Right renal pelvis (tissue), 4 donors: ENCODE measurements at places on chromosomes 7 and 10.

DNA sequence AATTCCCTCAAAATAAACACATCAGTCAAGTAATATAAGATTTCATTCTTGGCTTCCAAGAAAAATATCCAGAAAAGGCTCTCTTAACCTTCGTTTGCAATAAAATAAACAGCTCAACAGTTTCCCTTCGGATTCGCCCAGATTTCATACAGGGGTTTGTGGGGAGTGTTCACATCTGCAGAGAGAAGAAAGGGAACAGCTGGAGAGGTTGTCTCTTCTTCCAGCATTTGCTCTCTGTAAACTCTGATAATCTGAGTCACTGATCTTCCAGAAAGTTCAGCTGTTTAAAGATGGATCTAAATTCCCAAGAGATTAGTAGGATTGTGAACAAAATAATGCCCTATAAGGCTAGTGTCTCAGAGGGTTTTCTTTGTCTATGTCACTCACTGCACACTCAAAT lies 277.9 kb downstream of the HPSE2 start:
- DNase-seq: no peak

DNA sequence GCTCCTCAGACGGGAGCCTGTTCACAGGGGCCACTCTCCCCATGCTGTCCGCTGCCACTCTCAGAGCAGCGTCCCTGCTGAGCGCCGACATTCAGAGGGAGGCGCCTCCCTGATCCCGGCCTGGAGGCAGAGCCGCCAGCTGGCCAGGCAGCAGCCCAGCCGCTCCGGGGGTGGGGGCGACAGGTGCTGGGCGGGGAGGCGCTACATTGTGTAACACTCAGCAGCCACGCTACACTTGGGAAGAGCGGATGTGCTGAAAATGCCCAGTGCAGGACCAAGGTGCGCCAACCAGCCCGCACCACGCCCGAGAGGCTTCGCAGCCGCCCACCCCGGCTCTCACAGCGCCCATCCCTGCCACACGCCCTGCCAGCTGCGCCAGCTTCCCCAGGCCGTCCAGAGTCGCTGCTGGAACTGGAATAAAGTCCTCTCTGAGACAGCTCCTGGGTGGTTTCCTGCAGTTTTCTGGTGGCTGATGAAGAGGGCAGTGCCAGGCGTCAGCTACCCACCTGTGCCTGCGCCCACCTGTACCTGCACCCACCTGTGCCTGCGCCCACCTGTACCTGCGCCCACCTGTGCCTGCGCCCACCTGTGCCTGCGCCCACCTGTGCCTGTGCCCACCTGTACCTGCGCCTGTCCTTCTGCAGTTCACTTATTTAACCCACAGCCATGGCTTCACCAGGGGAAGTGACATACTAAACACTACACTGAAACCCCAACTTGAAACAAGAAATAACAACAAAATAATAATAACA lies 25.7 kb downstream of the STK32C start:
- no peak for DNase-seq

DNA sequence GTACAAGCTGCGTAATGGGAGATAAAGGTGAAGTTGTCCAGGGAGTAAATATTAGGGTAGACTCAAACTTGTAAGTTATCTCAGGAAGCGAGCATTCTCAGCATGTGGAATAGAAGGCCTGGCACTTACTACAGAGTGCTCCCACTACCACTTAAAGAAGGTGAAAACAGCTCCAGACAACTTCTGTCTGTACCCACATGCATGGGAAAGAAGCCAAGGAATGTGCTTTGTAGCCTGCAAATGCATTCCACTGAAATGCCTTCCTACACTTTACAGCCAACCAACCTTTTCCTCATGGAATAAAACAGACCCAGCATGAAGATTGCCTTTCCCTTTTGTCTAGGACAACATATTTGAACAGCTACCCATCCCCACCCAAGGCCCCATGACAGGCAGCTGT lies 45.4 kb upstream of the NPSR1 start:
- no peak for DNase-seq

DNA sequence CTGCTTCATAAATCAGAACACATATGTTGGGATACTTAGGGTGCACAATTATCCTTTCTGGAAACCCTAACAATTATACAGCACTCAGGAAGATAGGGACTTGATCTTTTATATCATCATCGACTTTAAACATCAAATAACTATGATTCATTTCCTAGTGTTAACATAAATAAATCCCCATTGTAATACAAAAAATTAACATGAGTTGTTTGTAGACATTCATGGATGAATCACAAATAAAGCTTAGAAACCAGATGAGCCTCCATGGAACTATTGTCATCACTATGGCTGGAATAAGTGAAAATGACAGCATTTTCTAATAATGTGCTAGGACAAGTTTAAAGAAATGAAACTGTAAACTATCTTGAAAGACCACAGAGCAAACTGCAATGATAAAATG lies 821.7 kb downstream of the GATA3 start:
- DNase-seq: no peak

GRCh38 chr10:125002423-125003145 lies 60.7 kb downstream of the ZRANB1 start:
- no peak for DNase-seq

GRCh38 chr7:22832401-22832800 lies 9.8 kb upstream of the TOMM7 start:
- DNase-seq: no peak

DNA sequence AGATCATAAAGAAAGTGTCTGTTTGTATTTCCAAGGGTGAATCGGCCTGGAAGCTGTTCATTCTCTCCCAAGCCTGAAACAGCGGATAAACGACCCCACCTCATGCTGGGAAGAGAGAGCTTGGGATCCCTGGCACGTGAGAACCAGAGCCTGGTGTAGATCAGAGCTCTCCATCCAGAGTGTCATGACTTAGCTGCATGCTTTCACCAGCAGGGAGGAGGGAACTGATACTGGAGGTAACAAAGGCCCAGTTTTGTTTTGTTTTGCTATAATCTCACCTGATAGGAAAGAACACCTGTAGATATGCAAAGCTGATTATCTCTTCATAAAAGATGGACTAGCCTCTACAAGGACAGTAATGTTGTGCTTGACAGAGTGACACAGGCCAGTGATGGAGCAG lies 236.6 kb downstream of the POM121L12 start:
- no peak for DNase-seq
